ENCODE measurements at places on chromosomes 2 and 18.

DNA sequence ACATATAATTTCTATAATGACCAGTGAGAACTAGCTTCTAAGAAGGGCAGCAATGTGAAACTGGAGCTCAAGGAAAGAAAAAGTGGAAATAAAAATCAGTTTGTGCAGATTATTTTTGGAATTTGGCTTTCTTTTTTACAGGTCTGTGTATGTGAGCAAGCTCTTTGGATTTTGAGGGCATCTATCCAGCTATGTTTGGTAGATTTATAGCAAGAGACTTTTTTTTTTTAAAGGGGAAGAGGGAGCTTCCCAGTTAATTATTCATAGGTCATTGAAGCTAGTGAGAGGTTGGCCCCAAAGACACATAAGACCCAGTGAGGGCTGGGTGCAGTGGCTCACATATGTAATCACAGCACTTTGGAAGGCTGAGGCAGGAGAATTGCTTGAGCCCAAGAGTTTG, 24.0 kb upstream of the COLEC12 start:
- DNase-seq: no peak

GRCh38 chr2:27903649-27904404, 13.3 kb downstream of the BABAM2 start:
- no peak for DNase-seq

- no peak for DNase-seq
Measured at GRCh38 chr2:113965644-113966043, 75.8 kb downstream of the ACTR3 start.

DNA sequence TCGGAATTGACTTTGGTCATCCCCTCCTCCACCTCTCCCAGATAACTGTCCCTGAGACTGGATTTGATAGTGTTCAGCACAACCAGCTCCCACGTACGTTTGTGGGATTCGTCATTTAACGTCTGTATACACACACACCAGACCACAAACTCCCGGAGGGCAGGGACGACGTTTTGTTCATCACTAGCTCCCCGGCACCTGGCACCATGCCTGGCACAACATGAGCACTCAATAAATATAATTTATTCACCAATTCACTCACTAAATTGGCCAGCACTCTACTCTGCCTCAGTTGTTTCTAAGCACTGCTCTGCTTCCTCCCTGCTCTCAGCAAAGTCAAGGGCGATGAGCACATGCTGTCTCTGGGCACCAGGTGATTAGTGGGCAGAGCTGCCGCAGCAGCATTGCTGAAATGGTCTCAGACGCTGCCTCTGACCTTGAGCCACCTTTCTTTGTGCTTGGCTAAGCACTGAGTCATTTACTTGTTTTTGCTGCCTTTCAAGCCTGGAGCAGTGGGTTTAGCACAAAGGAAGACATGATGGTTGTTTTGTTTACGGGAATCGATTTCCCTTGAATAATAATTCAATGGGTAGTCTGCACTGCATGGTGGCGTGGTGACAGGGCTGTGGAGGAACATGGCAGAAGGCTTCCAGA, 19.3 kb upstream of the LOXHD1 start:
- no peak for DNase-seq

GRCh38 chr2:16747689-16748088, 82.1 kb upstream of the CYRIA start:
- no peak for DNase-seq

GRCh38 chr2:32712870-32713269, 85.0 kb downstream of the TTC27 start:
- DNase-seq: no peak

DNA sequence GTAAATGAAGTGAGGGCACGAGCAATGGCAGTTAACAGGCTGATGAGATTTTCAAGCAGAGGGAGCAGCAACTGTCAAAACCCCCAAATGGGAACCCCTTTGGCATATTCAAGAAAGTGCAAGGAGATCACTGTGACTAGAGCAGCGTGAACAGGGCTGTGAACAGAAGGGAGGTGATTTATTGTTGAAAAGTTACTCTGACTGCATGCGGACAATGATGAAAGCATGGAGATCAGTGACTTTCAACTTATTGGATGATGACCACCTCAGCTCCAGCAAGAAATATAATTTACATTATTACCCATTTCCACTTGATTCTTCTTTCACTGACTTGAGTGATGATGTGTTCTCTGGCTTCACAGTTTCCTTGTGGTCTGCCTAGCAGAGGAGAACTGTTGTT, 187.8 kb upstream of the BOD1L2 start:
- no peak for DNase-seq

GRCh38 chr2:176390276-176391147, 121.3 kb downstream of the MTX2 start:
- DNase-seq: no peak

DNA sequence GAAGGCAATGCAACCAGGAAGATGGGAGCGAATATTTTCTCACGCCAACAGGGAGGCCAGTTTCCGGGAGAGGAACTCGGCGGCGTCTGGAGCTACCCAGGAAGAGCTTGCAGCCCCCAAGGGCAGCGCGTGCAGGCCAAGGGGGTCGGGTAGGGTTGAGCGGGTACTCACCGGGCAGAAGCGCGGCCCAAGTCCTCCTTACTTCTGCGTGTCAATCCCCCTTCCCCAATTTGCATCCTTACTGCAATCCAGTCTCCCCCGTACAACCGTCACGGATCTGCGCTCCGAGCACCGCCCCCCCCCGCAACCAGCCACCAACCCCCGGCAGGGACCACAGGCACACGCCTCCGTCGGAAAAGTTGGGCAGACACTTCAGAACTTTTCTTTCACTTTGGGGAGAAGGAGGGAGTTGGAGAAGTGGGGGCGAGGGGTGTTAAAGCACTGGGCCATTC, 1.3 kb downstream of the ATP8B1 start:
- no peak for DNase-seq

DNA sequence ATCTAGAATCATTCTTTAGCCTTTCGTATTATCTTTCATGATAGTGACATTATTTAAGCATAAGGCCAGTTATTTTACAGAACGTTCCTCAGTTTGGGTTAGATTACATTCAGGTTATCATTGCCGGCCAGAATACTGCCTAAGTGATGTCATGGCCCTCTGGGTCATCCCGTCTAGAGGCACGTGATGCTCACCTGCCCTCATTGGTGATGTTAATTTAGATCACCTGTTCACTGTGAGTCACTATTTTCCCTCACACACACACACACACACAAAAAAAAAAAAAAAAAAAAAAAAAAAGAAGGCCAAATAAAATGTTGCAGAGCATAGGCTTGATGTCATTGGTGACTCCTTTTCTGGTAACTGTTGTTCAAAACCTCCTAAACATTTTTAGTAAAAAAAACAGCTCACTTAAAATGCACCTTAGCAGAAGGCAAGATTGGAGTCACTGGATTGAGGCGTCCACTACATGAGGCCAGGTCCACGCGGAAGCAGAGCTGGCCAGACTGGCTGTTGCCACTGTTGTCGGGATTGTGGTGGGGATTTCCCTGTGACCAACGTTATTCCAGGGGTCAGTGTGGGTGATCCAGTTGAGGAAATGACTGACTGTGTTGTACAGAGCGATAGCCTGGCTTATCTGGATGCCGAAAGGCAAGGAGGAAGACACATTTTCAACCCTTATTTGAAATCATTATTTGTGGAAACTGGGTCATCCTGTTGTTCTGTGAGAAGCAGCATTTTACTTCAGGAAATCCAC, 52.1 kb upstream of the CNGA3 start:
- no peak for DNase-seq

- DNase-seq: no peak
Measured at GRCh38 chr2:239239607-239240413, 161.0 kb downstream of the HDAC4 start.

DNA sequence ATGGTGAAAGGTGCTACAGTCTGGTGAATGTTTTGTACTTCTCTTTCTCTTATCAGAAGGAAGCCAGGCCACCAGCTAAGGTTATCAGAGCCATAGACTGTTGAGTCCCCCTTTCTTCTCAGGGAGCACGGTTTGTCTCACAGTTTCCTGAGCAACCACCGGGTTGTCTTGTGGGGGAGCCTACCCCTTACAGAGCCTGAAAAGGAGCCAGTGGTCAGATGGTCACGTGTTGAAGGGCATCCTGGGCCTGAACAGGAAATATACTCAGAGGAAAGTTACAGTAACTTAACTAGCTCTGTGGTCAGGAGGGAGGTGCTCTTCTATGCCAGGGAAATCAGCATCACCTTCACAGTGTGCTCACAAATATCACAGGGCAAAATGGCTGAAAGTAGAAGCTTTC, 11.6 kb downstream of the CD28 start:
- DNase-seq: no peak

DNA sequence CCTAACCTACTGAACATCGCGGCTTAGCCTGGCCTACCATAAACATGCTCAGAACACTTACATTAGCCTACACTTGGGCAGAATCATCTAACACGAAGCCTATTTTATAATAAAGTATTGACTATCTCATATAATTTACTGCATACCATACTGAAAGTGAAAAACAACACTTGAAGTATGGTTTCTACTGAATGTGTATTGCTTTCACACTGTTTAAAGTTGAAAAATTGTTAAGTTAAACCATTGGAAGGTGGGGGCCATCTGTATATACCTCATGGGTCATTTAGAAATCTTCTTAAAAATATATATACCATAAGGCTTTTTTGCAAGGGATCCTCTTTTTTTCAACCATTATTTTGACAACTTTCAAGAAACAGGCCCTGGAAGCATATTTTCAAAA, 16.5 kb downstream of the RNF149 start:
- DNase-seq: no peak

DNA sequence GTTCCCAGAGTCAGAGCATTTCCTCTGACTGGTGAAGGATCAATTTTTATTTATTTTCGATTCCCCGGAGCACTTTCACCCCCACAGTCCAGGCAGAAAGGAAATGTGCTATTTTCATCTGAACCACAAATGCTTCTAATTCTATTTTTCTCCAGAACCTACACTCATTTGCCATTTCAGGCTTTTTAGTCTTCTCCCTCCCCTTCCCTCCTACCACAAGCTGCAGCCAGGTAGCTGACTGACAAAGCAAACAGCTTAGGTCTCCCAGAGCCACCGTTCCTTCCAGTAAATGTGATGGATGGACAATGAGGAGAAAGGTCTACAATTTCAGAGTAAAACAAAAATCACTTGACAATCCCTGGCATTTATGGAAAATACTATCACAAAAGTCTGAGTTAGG, 76.9 kb downstream of the KLF7 start:
- no peak for DNase-seq

DNA sequence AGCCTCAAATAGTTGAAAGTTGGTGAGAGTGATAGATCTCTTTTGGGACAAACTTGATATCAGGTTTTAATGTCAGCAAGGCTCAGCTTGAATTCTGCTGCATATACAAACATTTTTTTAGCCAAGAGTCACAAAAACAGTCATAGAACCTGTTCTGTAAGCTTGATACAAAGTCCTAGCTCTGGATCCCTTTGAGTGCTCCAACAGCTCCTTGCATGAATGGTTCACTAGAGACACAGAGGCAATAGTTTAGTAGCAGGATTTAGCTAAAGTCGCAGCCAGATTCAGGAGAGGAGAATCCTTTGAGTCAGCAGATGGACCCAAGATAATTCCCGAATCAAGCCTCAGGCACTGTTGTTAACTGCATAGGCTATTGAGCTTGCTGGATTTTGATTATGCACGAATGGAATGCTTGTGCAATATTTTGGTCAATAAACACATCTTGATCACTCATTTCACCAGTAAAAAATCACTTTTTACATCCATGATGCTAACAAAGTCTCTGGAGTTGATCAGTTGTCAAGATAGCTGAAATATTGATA, 148.6 kb downstream of the KLHL14 start:
- DNase-seq: no peak

GRCh38 chr2:128664499-128664971, 345.9 kb upstream of the HS6ST1 start:
- DNase-seq: no peak

DNA sequence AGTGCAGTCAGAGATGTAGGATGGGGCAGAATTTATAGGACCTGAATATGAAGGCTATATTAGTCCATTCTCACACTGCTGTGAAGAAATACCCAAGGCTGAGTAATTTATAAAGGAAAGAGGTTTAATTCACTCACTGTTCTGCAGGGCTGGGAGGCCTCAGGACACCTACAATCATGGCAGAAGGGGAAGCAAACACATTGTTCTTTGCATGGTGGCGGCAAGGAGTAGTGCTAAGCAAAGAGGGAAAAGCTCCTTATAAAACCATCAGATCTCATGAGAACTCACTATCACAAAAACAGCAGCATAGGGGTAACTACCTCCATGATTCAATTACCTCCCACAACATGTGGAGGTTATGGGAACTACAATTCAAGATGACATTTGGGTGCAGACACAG, 76.8 kb upstream of the MSTN start:
- DNase-seq: no peak

DNA sequence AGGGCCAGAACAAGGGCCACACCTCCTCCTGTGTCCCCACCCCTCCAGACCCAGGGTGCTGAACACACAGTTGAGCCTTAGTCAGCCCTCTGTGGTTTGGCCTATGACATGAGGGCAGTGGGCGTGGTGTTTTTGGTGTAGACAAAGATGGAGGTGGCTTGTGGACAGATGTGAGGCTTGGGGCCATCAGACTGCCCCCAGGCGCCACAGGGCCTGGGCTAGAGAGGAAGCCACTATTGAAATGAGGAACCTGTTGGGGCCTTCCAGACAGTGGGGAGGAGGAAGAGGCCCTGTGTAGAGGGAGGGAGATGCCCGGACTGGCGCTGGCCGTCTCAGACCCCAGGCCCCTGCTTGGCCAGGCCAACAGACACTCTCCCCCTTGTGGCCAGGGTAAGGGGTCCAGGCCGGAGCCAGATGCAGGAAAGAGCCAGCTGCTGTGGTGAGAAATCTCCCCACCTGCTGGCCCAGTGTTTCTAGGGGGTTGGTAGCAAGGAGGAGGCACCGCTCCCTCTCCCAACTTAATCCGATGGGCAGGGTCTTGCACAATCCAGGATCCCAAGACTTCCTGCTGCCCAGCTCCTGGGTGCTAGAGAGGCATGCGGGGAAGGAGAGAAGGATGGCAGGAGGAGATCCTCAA, 53.8 kb downstream of the SMAD7 start:
- peak; percentile 93 for DNase-seq

- DNase-seq: no peak
Measured at GRCh38 chr18:31436825-31437224, 10.7 kb upstream of the DSG3 start.

DNA sequence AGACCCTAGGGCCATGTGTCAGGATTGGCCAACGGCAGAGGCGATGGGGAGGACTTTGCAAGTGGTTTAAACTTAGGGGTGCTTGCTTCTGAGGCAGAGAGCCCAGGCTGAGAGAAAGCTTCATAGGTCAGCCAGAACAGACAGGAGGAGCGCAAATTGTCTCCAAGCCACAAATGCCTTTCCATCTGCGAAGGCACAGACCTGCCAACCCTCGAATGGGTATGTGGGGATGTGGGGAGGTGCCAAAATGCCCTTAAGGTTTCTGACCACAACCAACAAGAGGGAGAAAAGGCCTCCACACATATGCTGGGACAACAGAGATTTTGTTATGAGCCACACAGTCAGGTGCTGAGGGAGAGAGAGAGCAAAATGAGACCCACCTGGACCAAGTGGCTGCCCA, 283.6 kb downstream of the CYP26B1 start:
- DNase-seq: no peak

GRCh38 chr18:59724103-59724502, 26.9 kb upstream of the CCBE1 start:
- no peak for DNase-seq
